ENCODE measurements at places on chromosomes 7 and 10.
A peak's percentile ranks its signal among the peaks of the same experiment; 100 is the strongest.

DNA sequence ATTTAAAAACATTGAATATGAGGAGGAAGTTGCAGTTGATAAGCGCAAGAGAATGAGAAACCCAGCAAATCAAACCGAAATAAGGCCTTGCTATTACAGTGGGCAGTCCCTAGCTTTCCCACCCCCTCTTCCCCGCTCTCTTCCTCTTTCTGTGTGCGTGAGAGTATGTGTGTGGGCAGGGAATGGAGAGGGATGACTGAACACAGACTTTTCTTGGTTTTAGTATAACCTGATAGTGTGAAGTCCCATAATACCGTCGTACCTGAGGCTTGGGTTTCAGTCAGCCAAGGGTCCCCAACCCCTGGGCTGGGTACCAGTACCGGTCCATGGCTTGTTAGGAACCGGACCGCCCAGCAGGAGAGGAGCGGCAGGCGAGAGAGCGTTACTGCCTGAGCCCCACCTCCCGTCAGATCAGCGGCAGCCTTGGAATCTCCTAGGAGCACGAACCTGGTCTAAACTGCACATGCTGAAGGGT is 255.3 kb downstream of the CELF2 start:
- peak; percentile 33 for DNase-seq

- DNase-seq = no peak
These were observed 5.9 kb upstream of the BHLHA15 start for GRCh38 chr7:98205162-98205845.

DNA sequence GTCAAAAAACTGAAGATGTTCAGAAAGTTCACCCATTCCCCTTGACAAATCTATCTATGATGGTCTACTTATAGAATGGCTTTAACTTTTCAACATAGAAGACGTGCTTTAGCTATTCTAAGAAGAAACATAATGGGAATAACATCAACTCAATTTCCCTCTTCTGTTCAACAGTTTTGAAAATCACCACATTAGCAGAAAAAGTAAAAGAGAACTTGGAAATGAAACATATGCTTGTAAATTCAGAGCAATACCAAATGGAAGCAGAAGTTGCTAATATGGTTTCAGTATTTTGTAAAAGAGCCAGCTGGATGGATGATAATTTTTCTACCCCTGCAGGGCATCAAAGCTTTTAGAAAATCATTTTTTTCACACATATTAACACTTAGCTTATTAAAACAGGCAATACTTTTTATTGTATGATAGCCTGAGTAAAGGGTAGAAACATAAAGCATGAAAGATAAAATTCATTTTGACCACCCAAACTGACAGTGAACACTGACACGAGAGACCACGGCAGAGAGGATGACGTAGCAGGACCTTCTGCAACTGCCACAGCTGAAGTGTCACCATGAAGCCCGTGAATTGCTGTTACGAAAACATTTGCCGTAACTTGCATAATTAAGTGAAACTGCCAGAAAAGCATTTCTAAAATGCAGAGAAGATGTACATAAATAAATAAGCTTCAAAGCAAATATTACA is 39.2 kb upstream of the FEZF1 start:
- no peak for DNase-seq

DNA sequence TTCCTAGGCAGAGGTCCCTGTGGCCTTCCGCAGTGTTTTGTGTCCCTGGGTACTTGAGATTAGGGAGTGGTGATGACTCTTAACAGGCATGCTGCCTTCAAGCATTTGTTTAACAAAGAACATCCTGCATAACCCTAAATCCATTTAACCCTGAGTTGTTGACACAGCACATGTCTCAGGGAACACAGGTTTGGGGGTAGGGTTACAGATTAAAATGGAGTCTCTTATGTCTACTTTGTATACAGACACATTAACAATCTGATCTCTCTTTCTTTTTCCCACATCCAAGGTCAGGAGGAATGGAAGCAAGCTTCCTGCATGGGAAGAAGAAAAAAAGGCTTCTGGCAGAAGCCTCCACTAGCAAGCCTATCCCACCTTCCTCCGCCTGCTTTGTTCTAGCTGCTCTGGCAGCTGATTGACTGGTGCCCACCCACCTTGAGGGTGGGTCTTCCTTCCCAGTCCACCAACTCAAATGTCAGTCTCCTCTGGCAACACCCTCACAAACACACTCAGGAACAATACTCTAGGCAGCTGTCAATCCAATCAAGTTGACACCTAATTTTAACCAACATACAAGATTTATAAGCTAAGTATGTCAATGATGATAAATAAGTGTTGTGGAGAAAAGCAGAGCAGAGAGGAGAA is 176.5 kb upstream of the CCZ1B start:
- no peak for DNase-seq

DNA sequence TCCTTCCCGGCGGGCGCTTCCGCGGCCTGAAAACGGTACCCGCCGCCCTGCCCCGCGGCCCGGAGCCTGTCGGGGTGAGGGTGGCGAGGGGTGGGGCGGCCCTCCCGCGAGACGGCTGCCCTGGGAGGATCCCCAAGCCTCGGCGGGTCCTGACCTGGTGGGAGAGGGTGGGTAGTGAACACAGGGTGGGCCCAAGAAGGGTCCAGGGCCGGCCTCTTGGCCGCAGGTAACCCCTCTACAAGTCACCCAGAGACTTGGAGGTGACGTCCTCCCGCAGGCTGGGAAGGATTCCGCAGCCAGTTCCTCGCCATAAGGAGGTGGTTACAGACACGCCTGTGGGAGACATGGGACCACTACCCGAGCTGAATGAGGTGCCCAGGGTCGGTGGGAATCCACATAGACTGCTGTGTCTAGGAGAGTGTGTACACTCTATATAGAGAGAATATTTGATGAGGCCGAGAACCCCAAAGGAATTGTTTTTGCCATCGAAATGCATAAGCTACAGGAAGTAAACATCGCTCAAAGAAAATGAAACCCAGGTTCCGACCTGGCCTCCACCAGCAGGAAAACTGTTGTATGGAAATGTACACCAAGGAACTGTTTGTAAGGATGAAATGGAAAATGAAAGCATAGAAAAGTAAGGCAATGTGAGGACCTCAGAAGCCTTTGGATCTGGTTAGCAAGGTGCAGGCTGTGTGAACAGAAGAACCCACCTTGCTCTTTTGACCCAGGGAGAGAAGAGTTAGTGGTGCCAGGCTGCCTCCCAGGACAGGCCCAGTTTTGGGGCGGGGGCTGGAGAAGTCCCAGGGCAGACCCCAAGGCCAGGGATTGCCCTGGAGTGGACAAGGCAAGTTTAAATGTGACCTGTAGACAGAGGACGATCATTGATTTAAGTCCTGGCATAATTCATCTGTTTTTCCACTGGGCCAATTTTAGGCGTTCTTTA is 659 bp downstream of the OPTN start:
- no peak for DNase-seq

DNA sequence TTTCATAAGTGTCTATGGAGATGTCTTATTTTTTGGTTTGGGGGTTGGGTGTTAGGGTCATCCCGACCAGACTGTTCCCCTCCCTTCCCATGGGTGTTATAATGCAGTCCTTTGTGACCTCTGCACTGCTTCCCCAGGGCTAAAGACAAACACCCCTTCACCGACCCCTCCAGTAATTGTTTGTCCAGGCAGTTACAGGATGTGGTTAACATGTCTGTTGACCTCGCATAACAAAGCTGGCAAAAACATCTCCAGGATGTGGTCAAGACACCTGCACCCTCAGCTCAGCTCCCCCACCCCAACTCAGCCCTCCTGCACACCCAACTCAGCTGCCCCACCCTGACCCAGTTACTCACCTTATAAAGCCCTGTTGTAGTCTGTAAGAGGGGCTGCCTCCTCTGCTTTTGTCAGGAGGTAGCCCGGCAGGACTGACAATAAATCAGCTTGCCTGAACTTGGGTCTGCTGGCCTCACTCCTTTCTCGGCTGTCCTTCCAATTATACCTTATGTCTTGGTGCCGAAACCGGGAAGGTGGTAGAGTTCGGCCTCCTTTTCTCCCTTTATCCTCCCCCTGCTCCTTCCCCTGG is 102.2 kb downstream of the ZNF92 start:
- no peak for DNase-seq

- DNase-seq = no peak
These were observed 48.7 kb upstream of the SLC35G1 start for GRCh38 chr10:93844979-93845626.

DNA sequence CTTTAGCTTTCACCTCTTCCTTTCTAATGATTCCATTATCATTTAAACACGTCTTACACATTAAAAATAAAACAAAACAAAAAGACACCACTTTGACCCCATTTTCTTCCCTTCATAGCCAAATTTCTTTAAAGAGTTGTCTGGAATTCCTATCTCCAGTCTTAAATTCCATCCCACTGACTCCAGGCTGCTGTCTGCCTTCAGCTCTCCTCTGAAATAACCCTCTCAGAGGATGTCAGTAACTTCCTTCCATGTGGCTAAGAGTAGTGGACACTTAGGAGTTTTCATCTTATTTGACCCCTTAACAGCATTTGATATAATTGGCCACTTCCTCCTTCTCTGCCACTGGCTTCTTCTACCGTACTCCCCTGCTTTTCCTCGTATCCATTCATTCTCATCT is 69.6 kb upstream of the MKX start:
- no peak for DNase-seq

DNA sequence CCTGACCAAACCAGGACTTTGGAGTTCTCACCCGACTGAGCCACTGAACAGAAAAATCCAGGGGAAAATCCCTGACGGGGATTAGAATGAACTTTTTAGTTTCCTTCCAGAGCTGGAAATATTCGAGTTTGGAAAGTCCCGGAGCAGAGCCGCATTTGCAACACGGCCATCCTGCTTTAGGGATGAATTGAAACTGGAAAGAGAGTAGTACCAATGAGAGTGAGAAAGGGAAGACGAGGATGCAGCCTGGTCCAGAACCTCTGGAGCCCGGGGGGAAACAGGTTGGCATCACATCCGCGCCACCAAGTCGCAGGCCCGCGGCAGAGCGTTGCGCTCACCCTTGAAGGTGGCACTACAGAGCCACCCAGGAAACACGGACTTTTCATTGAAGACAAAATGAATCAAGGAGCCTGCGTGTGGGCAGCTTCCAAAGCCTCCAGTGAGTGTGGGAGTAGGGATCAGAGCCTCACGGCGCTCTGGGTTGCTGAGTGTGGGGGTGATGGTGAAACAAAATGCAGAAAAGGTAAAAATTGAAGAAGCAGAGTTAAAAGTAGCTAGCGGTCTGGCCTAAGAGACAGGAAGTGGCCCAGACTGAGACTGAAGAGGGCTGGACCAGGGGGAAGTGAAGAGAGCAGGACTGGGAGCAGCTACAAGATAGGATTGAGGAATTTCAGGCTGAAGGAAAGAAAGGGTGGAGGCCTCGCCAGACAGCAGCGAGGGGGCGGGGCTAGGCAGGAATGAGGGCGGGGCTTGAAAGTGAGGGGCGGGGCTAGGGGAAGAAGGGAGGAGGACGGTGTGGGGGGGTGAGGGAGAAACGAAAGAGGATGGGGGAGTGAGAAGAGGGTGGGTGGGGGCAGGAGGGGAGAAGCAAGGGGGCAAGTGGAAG is 1.8 kb downstream of the SMURF1 start:
- DNase-seq = peak; percentile 42

GRCh38 chr10:57351076-57351475 is 916.6 kb downstream of the IPMK start:
- DNase-seq = no peak

DNA sequence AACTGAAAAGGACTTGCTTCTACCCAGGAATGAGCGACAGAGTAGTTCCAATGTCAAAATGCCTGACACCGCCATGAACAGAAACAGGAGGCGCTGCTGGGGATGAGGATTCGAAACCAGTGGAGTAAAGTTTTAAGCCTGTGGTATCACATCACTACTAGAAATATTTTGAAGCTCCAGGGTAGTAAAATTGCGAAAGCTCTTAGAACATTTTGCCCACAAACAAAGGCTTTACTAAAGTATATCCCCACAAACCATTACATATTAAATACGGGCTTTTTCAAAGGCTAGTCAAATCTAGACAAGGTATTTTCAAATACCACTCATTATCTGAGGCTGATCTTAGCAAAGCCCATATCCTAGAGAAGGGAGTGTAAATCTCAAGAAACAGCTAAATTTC is 2.4 kb downstream of the PRDX3 start:
- DNase-seq = no peak

GRCh38 chr7:37208528-37208927 is 240.1 kb downstream of the ELMO1 start:
- no peak for DNase-seq

DNA sequence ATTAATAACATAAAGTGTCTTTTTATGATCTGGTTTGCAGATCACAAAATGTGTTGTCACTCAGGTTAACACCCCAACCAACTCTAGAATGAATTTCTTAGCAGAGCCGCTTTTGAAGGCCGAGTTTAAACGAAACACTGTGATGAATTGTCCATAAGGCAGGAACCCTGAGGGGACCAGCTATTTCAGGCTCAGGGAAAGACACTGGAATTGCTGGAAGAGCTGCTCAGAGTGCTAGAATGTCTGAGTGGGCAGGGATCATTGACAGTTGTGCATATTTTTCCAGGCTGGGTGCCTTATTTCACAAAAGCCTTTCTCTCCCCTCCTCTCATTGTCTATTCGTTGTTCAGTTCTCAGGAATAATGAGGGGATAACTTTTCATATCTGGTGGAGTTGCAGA is 68.7 kb upstream of the PRKG1 start:
- DNase-seq = no peak

GRCh38 chr10:31730776-31731175 is 197.9 kb downstream of the ARHGAP12 start:
- no peak for DNase-seq

DNA sequence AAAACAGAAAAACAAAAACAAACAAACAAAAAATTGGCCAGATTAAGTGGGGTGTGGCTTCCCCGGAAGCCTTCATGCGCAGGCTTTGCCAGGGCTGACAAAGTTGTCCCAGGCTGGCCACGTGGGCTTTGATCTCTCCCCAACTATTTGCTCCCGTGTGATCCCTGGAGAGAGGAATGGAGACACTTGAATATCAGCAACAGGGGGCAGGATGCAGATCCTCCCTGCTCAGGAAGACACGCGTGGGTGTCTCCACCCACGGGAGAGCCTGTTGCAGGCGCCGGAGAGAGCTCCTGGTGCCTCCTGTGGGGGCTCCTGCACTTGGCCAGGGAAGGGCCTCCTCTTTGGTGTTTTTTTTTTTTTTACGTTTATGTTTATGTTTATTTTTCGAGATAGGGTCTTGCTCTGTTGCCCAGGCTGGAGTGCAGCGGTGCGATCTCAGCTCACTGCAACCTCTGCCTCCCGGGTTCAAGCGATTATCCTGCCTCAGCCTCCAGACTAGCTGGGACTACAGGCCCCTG is 19.0 kb downstream of the TRIM56 start:
- no peak for DNase-seq

GRCh38 chr7:124618871-124619270 is 146.7 kb downstream of the GPR37 start:
- no peak for DNase-seq

GRCh38 chr10:274866-275265 is 139.6 kb downstream of the ZMYND11 start:
- DNase-seq = no peak

- DNase-seq = no peak
These were observed 16.1 kb upstream of the PIK3CG start for GRCh38 chr7:106848851-106849442.

- no peak for DNase-seq
These were observed 80.7 kb upstream of the MAGI2 start for GRCh38 chr7:79534128-79534527.
